ENCODE measurements at places on chromosomes 7 and 10.

DNA sequence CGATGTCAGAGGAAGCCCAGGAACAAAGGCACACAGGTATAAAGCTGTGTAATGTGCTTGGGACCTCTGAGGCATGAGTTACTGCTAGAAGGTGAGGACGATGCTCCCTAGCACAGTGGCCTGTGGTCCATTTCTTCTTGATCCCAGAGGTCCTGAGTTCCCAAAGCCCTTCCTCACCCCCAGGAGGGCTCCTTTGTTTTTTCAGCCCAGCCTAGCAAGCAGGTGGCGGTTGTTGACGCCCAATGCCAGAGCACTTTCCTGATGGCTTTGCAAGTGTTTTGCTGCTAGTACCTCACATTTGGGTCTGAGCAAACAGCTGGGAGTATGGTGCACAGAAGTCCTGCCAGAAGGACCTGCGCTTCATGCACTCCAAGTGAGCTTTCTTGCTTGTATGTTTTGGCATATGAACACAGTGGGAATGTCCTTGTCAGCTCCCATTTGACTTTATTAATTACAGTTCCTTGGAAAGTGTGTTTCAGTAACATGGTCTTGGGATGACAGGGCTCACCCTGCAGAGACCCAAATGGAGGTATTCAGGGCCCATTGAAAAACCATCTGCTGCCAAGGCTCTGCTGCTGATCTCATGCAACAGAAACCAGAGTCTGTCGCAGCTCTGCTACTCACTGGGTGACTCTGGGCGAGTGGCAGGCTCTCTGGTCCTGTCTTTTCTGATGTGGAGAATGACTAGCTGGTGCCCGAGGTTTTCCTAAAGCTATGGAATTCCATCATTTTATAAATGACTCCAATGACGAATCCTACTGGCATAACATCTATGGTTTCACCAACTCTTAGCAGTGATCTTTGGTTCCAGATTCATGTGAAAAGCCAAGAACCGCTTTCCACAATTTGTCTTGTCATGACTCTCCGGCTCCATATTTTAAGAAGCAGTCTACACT lies 134.9 kb downstream of the ARID5B start:
- DNase-seq = no peak

GRCh38 chr7:122748195-122748594 lies 45.5 kb upstream of the RNF148 start:
- DNase-seq = no peak

GRCh38 chr10:47309408-47310089 lies 9.6 kb downstream of the GDF10 start:
- no peak for DNase-seq

DNA sequence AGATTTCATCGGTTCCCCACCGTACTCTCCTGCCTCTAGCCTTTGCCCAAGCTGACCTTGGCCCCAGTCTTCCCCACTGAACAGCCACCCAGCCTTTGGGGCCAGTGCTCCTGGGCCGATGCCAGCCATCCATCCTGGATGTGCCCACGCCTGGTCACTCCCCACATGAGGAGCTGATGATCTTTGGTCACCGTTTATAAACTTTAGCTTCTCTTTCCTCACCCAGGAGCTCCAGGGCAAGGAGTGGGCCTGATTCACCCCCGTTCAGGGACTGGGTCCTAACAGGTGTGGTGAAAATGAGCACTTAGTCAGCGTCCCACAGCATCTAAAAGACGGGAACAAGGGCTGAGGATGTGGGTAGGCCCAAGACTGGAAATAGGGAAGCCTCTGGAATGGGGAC lies 22.9 kb downstream of the GTF2IRD1 start:
- DNase-seq = no peak

- no peak for DNase-seq
Measured at GRCh38 chr10:127468632-127469031, 80.5 kb upstream of the NPS start.

DNA sequence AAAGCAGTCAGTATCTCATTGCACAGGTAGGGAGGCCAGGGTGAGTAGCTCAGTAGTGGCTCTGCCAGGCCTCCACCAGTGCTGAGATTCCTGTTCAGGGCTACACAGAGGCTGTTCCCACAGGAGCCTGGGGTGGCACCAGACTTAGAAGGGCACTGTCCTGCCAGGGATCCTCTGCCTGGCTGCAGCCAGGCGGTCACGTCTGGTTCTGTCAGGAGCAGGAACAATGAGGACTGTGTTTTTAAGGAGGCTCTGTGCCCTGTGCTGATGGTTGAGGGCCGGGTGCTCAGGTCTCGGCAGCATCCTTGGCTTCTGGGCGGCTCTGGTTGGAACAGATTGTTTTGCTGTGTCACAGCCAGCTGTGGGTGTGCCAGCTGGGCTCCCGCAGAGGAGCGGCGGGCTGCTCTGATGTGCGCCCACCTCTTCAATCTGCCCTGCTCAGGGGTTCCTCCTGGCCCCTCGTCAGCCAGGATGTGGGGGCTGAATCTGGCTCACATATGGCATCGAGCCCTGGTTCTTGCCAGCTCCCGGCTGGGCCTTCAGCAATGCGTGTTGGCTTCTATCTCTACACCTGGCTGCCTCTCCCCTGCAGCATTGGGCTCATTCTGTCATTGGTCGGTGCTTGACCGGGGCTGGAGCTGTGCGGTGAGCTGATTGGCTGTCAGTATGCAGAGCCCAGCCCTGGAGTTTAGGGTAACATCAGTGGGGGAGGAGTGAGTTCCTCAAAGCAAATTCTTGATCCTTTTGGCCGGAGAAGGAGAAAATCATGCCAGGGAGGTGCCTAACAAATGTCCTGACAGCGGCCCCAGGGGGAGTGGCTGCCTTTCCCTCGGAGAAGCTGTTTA lies 41.2 kb downstream of the TACR2 start:
- DNase-seq = no peak

GRCh38 chr7:85736085-85736484 lies 549.2 kb upstream of the SEMA3D start:
- no peak for DNase-seq

DNA sequence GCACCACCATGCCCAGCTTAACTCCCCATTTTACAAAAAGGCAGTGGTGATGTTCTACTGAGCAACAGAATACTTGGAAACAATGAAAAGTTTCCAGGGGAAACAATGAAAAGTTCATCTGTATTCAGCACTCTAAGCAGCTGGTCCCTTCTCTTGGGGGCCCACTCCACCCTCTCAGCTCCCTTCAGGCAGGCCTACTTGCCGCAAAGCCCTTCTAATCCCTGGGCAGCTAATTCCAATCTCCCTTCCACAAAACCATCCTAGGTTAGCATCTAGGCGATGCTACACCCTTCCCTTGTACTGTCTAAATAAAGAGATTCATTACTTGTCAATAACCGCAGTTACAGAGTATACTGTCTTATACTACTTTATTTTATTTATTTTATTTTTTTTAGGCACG lies 79.1 kb downstream of the SPDYE5 start:
- DNase-seq = no peak

GRCh38 chr10:83680470-83680891 lies 458.8 kb upstream of the GHITM start:
- peak; percentile 33 for DNase-seq

GRCh38 chr7:44212018-44212417 lies 11.2 kb downstream of the YKT6 start:
- no peak for DNase-seq

- no peak for DNase-seq
Measured at GRCh38 chr10:17472481-17473227, 18.3 kb upstream of the ST8SIA6 start.

DNA sequence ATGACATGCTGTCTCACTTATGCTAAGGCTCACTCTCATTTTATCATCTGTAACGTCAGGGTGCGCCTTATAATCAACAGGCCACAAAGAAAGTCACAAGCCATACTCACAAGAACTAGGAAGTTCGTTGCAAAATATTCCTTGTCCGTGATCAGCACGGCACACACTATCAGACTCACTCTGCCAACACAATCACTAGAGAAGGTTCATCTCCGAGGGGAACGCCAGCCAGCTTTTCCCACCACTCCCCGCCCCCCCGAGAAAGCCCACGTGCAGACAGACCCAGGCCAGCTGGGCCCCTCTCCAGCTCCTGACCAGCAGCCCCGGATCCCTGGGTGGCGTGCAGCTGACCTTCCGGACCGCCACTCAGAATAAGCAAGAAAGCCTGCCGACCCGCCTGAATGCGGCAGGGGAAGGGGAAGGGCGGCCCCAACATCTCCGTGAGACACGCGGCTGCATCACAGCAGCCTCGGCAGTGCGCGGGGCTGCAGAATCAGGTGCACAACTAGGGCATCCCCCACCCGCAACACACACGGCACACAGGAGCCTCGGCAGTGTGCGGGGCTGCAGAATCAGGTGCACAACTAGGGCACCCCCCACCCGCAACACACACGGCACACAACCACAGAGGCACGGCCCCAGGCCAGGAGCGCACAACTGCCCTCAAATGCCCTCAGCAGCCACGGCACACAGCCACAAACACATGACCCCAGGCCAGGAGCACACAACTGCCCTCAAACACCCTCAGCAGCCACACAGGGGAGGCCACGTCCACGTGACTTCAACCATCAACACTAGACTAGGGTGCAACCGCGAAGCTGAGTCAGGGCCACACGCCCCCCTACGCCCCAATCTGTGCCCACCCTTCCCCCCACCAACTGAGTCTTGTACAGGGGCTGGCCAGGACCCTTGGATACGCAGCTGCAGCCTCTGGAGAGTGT lies 2.5 kb upstream of the GPR146 start:
- DNase-seq = peak; percentile 25

GRCh38 chr7:136234040-136234439 lies 256.9 kb upstream of the MTPN start:
- no peak for DNase-seq

- no peak for DNase-seq
Measured at GRCh38 chr7:134850066-134850465, 70.6 kb downstream of the CALD1 start.

GRCh38 chr10:10804998-10805740 lies 212.5 kb upstream of the CELF2 start:
- no peak for DNase-seq

DNA sequence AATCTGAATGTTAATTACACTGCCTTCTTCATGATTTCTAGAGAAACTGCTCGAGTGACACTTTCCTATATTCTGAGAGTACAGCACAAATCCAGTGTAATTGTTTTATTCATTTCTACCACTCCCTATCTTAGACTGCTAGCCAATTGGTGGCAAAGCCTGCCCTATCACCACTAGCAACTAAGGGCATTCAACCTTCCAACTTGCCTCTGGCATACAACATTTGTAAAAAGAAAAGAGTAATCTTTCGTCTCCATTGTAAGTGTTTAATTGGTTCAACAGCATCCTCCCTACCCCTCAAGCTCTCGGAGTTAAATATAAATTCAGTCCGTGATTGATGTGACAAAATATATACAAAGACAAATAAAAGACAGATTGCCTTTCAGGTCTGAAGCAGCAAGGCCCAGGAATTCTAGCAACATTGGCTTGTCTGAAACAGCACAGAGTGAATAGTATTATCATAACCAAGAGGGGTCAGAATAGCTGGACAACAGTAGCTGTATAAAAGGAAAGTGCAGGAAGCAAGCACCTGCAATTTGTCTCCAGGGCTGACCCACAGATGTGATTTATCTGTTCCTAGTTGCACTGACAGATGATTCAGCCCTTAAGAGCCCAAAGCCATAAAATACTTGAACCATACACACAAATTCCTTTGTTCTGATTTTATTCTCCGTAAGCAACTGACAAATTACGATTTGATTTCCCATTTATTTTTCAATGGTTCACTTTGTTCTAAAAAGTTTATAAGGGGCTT lies 47.6 kb upstream of the ANKRD1 start:
- DNase-seq = no peak

DNA sequence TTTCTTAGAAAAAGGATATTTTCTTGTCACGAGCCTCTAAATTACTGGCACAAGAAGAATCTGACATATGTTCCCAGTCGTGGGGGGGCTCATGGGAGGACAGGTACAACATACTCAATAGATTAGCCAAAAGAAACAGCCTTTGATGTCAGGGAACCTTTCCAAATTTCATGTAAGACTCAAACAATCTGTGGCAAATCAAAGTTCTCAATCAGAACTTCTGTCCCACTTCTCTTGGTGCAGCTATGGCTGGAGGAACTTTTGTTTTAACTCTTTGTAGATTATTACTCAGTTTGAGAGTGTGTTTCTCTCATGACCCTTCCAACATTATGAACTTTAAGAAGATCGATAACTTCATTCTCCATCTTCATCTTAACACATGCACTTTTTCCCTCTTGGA lies 114.3 kb upstream of the ARID5B start:
- no peak for DNase-seq

DNA sequence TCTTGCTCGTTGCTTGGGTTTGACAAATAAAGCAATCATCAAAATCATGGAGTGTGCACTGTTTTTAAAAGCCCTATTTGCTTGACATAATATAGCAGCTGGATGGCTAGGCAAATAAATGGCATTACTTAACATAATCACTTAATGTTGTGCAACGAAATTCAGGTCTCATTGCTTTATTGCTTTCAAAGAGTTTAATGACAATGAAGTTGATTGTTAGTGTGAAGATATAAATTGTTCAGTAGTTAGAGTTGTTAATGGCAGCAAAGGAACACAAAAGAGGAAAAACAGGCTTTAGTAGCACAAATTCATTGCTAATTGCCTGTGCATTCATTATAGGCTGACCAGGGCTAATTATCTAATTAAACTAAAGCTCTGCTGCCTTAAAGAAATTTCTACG lies 7.6 kb upstream of the ADO start:
- no peak for DNase-seq
